ENCODE measurements at places on chromosomes 3 and 15.

GRCh38 chr3:110697961-110698360 is 373.7 kb upstream of the NECTIN3 start:
- ATAC-seq: no peak

GRCh38 chr3:143814443-143814889 is 33.8 kb downstream of the SLC9A9 start:
- no peak for ATAC-seq

DNA sequence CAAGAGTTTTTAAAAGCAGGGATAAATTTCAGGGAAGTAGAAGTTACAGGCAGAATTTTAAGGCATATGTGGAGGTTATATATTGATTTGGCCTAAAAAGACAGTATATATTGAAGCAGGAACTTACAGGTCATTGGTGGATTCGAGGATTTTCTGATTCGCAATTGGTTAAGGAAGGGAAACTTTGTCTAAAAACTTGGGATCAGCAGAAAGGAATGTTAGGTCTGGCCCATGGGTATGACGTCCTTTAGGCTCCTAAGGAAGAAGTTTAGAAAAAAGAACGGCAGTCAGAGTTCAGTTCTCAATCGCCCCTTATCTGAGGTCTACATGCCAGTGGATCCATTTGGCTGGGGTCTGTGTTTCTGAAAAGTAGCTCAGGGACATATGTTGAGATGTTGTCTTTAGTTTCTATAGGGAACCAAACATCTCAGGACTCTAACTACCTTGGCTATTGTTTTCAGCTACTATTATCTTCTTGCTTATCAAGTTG is 33.2 kb upstream of the ACP3 start:
- no peak for ATAC-seq

GRCh38 chr3:150609988-150610387 is 6.9 kb downstream of the SELENOT start:
- no peak for ATAC-seq

DNA sequence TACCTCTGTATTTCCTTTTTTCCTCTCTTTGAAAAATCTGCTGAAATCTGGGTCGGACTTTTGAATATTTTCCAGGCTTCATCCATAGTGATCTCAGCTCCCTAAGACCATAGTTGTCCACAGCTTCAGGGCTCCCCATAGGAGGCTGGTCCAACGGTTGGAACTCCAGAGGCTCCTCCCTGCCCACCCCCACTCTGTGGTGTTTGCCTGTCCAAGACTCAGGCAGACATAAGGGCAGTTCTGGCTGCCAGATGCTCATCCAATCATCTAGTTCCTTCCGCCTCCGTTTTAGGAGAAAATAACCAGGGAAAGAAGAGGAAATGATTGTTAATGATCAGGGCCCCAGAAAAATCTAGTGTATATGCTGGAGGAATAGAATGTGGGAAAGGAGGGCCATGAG is 27.9 kb upstream of the PRTG start:
- peak; percentile 69 for ATAC-seq

- ATAC-seq: no peak
Observed at GRCh38 chr15:28943611-28944230, 57.9 kb downstream of the APBA2 start.

GRCh38 chr3:58897646-58898045 is 152.2 kb downstream of the CFAP20DC start:
- ATAC-seq: no peak

GRCh38 chr3:13484851-13485590 is 4.9 kb downstream of the HDAC11 start:
- peak; percentile 77 for ATAC-seq

DNA sequence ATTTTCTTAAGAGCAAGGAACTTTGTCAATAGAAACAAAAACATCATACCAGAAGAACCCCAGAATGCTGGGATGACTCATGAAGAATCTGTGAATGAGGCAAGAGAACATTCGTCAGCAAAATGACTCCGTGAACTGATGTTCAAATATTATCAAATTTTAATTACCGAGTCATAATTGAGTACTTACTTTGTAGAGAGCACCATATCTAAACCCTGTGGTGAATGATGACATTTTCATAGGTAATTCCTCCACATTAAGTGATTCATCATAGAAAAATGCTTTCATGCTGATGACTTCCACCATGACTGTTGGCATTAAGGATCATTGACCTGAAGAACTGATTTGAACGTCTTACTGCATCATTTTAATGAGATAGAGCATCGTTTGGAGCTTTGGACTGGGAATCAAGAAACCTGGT is 56.3 kb downstream of the PPARG start:
- ATAC-seq: no peak

GRCh38 chr3:33403756-33404155 is 36.4 kb downstream of the UBP1 start:
- ATAC-seq: no peak

DNA sequence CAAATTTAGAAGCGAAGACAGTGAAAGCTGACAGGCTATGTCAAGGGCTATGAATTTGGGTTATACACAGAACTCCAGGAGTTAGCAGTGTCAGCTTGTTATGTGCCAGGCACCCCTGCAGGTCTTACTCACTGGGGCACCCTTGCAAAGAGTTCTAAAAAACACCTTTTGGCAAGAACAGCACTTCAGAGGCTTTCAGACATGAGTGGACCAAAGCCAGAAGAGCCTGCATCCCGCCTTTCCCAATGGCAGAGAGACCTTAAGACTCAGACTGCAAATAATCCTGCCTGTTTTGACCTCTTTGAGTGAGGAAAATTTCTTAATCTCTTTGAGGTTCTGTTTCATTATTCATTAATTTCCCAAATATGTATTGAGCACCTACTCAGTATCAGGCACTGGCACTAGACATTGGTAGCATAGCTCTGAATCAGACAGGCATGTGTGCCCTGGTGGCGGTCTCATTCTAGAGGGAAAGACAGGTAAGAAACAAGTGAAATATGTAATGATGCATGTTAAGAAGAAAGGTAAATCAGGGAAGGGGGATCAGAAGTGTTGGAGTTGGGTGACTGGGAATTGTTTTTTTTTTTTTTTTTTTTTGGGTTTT is 280.0 kb downstream of the KBTBD8 start:
- no peak for ATAC-seq

GRCh38 chr3:99747915-99748314 is 69.7 kb upstream of the CMSS1 start:
- ATAC-seq: peak; percentile 91

GRCh38 chr3:27976933-27977332 is 254.8 kb upstream of the EOMES start:
- no peak for ATAC-seq

- ATAC-seq: peak; percentile 91
Observed at GRCh38 chr3:14203521-14204079, 25.0 kb downstream of the LSM3 start.

GRCh38 chr15:29470794-29471193 is 201.2 kb upstream of the NSMCE3 start:
- ATAC-seq: no peak

GRCh38 chr15:75112848-75113492 is 88.7 kb upstream of the C15orf39 start:
- ATAC-seq: no peak

- ATAC-seq: no peak
Observed at GRCh38 chr3:5437783-5438323, 250.3 kb downstream of the EDEM1 start.

DNA sequence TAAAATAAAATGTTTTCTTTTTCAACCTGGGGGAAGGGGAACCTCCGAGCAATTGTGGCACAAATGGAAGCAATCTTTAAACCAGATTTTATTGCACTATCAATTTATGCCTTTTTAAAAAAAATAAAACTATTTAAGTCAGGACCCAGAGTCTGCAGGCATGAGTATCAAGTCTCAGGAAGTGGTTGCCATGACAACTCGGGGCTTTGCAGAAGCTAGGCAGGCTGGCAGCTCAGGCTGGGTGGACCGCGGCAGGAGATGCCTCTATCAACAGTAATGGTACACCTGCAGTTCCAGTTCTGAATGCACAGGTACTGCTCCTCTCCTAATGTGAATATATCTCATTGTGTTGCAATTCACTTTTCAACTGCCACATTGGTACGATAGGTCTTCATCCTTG is 447.7 kb downstream of the GABRG3 start:
- ATAC-seq: no peak

GRCh38 chr15:42921342-42921731 is 759 bp upstream of the TTBK2 start:
- peak; percentile 44 for ATAC-seq

GRCh38 chr15:52010633-52011595 is 8.1 kb upstream of the MAPK6 start:
- peak; percentile 65 for ATAC-seq

DNA sequence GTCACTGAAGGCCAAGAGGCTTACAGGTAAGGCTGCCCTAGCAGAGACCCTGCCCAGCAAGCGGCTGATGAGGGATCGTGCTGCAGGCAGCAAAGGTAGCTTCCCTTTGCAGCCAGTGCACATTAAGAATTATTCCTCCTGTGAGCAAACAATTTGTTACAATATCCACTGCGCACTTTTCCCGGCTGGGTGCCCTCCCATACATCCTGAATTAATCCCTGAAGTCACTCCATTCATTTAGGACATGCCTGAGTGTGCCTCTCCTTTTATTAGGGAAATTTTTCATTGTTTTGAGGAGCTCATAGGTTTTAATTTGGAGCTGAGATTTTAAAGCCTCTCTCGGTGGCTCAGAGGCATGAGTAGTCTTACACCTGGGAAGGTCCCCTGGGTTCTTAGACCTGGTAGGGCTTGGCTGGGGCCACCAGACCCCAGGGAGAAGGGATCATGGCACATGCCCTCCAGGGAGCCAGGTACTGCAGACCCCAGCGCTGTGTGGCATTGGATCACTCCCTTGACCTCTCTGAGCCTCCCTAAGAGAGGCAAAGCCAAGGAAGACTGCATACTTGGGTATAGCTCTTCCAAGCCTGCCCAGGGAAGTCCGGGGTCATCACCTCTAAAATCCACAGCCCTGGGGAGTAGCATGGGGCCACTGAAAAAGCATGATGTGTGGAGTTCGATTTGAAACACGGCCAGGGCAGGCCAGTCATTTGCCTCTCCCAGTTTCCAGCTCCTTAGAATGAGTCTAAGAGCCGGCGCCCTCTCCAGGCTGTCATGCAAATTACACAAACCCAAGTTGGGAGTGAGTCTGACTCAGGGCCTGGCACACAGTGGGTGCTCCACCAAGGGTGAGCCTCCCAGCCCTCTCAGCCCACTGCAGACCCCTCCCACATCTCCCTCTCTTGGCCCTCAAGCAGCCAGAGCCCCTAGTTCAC is 151.9 kb upstream of the LINGO1 start:
- ATAC-seq: peak; percentile 64

DNA sequence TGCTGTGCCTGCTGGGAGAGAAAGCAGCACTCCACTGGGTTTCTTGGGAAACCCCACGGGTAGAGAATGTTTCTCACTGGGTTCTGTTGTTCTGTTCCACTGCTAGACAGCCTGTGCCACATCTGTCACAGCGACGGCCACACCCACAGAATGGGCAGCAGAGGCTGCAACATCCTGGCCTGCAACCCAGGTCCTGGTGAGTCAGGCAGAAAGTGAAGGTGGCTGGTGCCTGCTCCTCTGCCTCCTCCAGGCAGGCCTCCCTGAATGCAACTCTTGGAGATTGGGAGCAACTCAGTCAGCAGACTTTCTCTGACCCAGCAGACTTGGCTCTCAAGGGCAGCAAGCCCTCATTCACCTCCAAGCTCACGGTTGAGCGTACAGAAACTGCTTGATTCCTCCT is 13.0 kb downstream of the C3orf18 start:
- no peak for ATAC-seq

DNA sequence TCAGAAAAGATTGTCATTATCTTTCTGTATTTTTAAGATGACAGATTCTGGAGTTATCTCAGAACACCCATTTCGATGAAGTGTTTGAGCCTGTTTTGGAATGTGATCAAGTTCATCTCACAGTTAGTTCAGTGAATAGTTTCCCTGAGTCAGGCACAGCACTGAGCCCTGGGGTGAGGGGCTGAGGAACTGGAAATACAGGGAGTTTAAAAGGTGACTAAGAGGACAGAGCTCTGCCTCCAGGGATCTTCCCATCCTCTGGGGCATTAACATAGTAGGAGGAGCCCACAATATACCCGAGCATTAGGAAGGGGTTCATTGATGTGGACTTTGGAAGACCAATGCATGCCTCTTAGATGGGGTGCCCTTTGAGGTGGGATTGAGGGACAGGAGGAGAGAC is 355.1 kb downstream of the CLSTN2 start:
- no peak for ATAC-seq

- no peak for ATAC-seq
Observed at GRCh38 chr3:152192050-152192449, 76.7 kb upstream of the MBNL1 start.

GRCh38 chr15:24645627-24646026 is 29.9 kb upstream of the NPAP1 start:
- ATAC-seq: no peak

GRCh38 chr3:127490271-127491023 is 100.1 kb downstream of the TPRA1 start:
- ATAC-seq: no peak

DNA sequence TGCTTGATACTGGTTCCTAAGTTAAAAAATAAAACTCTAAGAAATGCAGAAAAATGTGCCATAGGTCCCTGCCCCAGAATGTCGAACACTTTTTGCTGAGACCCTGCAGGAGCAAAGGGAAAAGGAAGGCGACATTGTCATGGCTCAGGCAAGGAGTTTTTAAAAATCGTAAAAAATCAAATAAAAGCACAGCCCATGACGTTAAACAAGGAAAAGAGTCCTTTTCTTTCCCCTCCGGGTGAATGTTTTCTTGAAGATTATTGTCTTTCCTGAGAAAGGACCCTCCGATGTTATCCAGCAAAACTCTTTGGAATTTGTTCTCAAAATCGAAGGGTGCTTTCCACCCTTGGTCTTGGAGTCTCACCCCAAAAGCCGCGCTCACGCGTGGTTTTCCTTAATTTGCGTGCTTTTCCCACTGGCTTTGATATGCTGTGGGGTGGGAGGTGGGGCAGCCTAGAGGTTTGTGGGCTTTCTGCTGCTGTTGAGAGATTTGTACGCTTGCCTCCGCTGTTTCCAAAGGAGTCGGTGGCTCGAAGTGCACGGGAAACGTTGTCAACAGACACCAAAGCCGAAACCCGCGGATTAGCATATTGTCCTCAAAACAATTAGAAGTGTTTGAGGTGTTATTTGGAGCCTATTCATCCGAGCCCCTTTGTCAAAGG is 2.9 kb downstream of the SOX14 start:
- no peak for ATAC-seq

DNA sequence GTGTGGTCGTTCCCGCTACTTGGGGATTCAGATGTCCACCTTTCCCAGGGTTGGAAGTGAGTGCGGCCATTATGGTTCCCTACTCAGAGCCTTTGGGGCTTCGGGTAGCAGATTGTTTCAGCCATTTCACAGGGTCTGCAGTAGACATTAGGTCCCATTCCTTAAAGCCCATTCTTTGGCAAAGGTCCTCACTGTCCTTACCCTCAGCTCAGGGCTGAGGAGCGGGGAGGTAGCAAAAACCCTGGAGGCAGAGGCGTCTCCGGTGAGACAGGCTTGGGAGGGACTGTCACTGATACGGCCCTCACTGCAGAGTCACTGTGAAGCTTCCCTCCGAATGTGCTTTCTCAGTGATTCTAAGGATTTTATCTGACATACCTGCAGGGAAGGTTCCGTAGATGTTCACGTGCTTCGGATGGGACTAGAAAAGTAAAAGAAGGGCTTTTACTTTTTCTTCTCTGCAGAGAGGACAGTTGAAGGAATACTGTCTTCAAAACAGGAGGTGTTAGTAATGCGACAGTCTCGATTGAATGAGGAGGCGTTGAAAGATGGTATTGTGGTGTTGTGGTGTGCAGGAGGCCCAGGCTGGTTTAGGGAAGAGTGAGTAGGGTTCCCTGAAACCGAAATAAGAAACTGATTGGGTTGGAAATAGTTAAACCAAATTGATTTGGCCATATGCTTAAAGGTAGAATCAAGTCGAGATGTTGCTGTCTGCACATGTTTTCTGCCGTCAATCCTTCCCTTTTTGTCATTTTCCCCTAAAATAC is 630 bp downstream of the ATP6V1A start:
- peak; percentile 2 for ATAC-seq

- ATAC-seq: peak; percentile 18
Observed at GRCh38 chr3:112654979-112655378, 14.0 kb upstream of the CCDC80 start.

All from SK-N-SH treated with all-trans-retinoic acid at 6 μM for 48 hours (cell line).